IPS DF 19.7 (cell line): ENCODE measurements at places on chromosomes 7 and 10.

- no peak for DNase-seq
Observed at GRCh38 chr7:86968618-86969017, 90.8 kb downstream of the ELAPOR2 start.

DNA sequence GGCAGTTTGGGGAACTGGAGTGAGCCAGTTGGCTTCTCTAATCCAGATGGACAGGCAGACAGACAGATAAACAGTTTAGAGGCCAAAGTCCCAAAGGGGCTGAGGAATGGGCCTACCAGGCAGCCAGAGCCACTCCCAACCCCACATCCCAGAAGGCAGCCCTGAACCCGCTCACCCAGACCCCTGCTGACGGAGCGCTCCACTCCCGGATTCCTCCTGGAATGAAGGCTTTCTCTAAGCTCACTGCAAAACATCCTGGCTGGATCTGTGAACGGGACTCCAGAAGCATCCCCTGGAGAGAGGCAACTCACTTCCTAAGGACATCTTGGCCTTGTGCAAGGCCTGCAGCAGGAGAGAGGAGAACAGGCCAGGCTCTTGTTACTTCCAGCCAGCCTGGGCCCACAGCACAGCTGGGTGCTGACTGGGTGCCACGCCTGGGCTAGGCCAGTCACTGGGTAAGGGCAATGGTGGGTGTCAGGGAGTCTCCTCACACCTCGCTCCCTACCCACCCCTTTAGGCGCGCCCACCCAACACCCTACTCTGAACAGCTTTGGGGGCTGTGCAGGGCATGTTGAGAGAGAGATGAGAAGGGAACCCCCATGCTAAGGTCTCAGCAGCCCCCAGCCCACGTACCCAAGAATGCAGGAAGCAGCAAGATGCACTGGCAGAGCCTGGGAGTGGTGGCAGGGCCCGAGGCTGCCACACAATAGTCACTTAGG is 168.6 kb upstream of the ZMIZ1 start:
- DNase-seq, result no peak

DNA sequence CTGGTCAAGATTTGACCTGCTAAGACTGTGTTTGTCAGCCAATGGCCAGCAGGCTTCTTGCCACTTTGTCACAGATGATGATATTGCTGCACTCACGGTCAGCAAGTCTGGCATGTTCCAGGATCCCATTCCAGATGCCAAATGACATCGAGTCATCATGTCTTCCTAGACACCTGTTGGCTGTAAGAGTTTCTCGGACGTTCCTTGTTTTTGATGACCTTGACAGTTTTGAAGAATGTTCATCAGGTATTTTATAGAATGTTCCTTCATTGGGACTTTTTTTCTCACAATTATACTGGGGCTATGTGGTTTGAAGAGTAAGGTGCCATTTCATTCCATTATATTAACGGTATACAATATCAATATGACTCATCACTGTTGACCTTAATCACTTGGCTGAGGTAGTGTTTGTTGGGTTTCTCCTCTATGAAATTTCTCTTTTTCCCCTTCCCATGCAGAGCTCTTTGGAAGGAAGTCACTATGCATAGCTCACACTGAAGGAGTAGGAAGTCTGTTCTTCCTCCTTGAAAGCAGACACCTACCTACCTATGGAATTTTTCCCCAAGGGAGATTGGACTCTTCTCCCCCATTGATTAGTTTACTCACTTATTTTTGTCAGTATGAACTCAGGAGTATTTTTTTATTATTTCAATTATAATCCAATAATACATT is 31.6 kb downstream of the HECW1 start:
- no peak for DNase-seq

- peak; percentile 87 for DNase-seq
Observed at GRCh38 chr10:103281753-103282152, 4.8 kb downstream of the INA start.

- no peak for DNase-seq
Observed at GRCh38 chr7:129282865-129283264, 58.0 kb downstream of the AHCYL2 start.

GRCh38 chr7:113188396-113188795 is 70.0 kb upstream of the SMIM30 start:
- DNase-seq, result no peak

DNA sequence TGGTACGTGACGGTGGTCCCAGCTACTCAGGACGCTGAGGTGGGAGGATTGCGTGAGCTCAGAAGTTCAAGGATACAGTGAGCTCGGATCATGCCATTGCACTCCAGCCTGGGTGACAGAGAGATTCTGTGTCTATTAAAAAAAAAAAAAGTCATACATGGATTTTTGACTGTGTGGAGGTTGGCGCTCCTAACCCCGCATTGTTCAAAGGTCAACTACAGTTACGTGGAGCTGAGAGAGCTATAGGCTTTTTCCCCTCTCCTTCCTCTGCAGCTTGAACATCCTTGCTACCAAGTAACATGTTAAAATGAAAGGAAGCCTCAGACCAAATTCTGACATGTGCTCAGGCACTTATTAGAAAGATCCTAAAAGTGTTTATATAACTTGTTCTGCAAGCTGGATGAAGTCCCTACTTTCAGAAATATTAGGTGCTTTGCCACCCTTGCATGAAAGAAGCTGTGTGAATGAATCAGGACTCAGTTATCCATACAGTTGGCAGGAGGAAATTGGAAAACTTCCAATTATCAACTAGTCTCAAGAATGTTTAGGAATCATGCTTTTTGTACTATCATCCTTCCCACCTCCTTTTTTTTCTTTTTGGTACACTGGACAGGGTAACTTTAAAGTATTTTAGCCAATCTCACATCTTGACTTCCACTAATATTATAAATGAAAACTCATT is 12.5 kb upstream of the ST7 start:
- DNase-seq, result no peak

- DNase-seq, result no peak
Observed at GRCh38 chr7:128767475-128768110, 8.0 kb downstream of the OPN1SW start.

DNA sequence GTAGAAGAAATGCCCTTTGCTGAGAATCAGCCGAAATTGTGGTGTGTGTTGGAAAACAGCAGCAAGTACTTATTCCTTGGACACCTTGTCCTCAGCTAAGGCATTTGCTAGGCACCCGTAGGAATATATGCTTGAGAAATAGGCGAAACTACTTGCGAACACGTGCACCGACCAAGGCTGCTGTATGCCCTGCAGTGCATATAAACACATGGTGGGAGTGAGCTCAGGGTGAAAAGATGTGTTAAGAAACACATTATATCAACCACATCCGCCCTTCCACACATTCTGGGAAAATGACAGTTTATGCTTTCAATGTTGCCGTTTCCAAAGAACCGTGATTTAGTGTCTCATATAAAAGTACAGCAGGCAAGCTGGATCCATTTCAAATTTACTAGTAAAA is 199.2 kb downstream of the JCAD start:
- no peak for DNase-seq

DNA sequence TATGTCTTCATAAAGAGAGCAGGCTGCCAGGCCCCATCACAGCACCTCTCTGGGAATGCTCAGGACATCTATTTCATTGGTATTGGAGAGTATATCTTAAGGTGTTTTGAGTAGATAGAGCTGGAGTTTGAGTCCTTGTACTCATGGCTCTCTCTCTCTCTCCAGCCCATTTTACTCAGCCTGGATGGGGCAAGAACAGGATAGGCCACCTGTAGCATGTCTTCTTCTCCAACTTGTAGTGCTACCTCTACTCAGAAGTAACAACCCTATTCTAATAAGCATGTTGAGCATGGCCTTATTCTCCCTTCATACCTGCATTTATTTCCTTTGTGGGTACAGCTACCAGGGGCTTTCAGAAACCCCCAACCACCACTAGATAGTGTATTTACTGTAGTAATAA is 21.9 kb downstream of the PRLHR start:
- DNase-seq, result no peak

- DNase-seq, result no peak
Observed at GRCh38 chr10:103696411-103697145, 158.8 kb downstream of the SH3PXD2A start.

DNA sequence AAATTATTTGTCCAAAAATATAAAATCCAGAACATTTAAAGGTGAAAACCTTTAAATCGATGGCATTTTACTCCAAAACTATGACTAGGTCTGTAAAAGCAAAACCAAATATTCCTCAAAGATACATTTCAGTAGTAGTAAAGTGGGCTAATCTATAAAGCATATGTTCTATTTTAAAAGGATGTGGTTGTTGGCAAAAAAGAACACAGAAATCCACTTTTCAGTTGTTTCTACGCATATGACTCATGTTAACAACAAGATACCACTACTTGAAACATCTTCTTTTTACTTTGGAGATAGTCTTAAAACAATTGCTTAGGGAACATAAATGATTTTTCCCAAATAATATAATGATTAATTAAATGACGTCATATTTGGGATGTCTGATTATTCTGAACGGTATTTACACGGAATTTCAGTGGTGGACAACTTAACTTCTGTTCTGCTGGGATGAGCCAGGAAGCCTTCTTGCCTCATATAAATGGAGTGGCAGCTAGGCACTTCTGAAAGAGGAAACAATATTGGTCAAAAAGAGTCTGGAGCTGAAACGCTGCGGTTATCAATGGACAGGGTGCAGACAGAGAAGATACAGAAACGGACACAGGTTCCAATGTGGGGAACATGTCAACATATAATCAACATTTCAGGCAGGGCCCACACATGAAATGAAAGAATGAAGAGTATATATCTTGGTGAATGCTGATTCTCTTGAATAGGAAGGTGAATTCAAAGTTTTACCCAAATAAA is 78.5 kb downstream of the ETV1 start:
- DNase-seq, result no peak

DNA sequence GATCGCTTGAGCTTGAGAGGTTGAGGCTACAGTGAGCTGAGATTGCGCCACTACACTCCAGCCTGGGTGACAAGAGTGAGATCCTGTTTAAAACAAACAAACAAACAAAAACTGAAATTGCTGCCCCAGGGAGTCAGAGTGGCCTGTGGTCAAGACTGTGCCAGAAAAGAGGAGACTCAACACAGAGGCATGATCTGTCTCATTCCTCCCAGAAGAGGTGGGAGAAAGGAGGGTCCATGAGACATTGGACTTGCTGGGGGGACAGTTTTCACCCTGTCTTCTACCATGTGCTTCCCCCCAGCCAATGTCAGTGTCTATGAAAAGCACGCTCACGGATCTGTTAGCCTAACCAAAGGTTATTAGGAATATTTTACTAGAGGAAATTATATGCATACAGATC is 3.2 kb downstream of the ZNF853 start:
- no peak for DNase-seq

DNA sequence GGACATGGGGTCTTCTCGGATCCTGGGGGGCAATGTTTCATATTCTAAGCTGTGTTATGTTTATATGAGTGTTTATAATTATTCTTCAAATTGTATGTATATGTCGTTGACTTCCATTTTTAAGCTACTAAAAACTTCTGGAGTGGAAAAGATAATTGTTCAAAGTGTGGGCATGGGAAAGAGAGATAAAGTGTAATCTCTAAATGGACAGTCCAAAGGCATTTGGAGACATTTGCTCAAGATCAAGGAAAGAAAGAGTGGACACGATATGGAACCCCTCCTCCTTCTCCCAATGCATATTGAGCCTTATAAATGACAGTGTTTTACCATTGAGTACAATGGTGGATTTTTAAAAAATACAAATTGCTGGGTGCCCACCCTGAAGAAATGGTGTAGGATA is 81.1 kb downstream of the SDHAF3 start:
- DNase-seq, result no peak

DNA sequence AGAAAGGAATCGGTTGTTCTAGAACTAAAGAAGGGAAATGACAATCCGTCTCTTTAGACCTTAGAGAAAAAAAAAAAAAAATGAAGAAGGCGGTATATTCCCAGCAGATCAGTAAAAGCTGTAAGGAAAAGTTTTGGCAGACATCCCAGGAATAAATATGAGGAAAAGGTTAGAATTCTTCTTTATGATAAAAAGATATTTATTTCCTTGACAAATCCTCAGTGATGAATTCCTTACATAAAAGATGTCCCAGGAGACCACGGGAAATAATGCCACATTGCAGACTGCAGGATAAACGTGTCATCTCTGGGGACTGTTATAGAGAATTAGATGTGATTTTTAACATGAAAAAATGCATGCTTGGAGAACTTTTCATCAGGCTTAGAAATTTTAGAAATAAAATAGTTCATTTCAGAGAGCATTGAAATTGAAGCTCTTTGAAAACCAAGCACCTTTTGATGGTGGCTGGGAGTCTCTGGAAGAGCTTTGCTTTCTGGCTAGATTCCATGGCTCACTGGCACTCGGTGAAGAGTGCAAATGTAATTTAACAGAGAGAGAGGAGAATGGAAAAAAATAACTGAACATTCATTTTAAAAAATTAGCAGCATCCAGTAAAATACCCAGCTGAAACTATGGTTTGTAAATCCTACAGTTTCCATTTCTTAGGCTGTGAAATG is 98.2 kb downstream of the PRPF18 start:
- DNase-seq, result no peak

GRCh38 chr10:35821339-35821911 is 179.3 kb upstream of the FZD8 start:
- DNase-seq, result no peak

DNA sequence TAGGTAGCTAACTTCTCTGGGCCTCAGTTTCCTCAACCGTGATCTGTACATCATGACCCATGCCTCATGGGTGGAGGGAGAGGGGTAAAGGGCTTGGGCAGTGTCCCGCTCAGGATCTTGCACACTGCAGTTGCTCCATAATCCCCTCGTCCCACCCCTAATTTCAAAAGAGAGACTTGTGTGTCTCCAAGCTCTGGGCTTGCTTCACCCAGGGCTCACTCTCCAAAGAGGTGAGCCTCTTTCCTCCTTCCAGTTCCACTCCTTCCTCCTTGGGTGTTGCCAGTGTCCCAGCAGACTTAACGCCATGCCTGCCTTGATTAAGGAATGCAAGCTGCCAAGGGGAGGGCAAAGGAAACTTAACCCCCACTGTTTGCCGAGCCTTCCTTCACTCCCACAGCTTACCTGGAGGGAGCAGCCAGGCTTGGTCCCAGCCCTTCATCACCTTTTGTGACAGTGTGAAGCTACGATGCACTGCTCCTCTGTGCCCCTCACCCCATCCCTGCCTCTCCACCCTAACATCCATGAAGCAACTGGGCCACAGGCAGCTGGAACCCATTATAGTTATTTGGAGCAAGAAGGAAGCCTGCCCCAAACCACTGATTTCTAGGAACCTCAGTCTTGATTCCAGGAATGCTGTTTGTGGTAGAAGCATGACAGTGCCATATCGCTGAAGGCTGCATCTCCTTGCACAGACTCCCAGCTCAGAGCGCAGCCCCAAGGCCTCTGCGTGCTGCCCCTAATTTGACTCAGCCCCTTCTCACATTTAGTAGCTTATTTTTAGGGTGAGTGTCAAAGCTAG is 363.3 kb downstream of the TNS3 start:
- no peak for DNase-seq

- DNase-seq, result no peak
Observed at GRCh38 chr7:9854605-9855004, 1119.1 kb upstream of the PHF14 start.

GRCh38 chr7:151757274-151757673 is 119.6 kb downstream of the PRKAG2 start:
- DNase-seq, result no peak
